Stimulated activated CD4-positive, alpha-beta T cell treated with anti-CD3 and anti-CD28 coated beads, TNF-alpha, amount 100 ng/mL, for 1 hour (primary cell): ENCODE measurements at places on chromosomes 11 and 22.

DNA sequence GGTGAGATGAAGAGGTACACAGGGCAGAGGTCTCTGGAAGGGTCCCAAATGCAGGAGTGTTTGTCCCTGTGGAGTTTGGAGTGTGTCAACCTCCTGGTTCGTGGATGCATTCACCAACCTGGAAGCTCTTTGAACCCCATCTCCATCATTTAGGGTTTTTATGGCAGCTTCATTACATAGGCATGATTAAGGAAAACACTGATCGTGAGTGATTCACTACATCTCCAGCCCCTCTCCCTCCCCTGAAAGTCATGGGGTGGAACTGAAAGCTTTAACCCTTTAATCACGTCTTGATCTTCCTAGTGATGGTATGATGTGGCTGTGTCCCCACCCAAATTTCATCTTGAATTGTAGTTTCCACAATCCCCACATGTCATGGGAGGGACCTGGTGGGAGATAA is 19.8 kb upstream of the INCENP start:
- no peak for DNase-seq

DNA sequence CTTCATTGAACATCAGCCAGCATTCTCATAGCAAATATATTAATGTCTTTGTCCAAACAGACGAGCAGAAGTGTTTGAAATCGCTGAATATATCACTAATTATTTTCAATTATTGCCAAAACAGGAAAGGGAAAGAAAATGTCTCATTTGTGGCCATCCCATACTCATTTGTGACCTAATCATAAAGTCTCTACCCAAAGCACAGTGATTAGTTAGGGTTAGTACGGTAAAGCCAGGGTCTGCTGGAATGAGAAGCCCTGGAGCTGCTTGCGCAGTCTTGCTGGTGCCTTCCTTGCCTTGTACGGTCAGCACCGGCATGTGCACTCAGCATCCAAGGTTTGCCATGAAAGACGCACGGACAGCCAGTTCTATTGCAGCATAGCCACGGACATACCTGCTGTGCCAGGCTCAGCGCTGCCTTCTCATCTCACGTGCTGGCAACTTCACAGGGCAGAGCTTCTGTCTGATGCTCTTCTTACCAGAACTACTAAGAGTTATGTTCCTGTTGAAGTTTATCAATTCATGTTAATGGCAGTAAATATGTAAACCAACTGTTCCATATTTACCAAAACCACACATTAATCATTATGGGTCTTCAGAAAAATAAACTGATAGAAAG is 74.7 kb upstream of the POU2AF2 start:
- no peak for DNase-seq

GRCh38 chr11:62127426-62127825 is 3.6 kb downstream of the INCENP start:
- DNase-seq = no peak

GRCh38 chr11:126544108-126545056 is 188.9 kb downstream of the ST3GAL4 start:
- no peak for DNase-seq

GRCh38 chr22:47287516-47287915 is 525.1 kb downstream of the TBC1D22A start:
- DNase-seq = no peak

GRCh38 chr11:11856638-11857037 is 14.9 kb downstream of the USP47 start:
- no peak for DNase-seq

- no peak for DNase-seq
Measured at GRCh38 chr22:33528183-33528582, 392.1 kb downstream of the LARGE1 start.

GRCh38 chr11:58919980-58920379 is 19.3 kb upstream of the GLYATL1 start:
- DNase-seq = no peak

DNA sequence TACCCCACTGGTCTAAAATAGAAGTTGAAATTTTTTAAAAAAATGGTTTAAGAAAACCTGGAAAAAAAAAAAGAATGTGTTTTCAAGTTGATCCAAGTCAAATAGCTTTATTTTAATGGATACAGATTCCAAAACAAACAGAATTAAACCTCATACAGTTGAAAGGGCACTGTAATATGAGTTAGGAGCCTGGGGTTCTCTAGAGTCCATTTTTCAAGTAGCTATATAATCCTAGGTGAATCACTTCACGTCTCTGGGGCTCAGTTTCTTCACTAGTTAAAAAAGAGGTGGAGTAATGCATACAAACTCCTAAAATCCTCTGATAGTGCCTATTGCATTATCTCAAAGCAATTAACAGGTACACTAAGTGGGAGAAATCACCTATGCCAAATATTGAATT is 132.9 kb downstream of the BBOX1 start:
- DNase-seq = no peak

DNA sequence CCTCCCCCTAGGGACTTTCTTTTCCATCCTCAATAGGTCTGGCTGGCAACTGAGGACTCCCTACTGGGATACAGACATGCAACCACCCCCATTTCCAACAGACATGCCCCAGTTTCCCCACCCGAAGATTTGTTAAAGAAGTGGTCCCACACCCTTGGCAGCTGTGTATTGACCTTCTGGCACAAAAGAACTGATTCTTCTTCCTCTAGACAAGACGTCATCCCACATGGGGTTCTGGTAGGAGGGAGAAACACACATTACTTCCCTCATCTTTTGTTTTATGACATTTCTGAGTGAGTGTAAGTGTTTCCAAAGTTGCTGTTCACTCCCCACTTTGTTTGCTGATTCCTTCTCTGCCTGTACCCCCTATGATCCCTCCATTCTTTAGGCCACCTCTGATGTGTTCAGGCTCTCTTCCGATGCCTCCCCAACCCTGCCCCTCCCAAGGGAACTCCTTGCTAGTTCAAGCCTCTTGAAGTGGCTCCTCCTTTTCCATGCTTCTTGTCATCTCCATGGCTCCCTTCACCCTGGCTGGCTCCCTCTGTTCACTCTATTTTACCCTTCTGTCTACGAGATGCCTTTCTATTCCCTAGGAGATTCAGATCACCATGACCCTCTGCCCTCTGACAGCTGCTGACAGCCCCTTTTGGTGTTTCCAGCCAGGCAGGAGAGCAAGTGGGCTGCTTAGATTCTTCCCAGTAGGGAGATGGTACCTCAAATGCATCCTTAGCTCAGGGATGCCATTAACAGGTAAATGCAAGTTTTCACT is 4.3 kb downstream of the KIRREL3 start:
- DNase-seq = no peak

- no peak for DNase-seq
Measured at GRCh38 chr11:11251394-11251970, 101.6 kb downstream of the CSNK2A3 start.

DNA sequence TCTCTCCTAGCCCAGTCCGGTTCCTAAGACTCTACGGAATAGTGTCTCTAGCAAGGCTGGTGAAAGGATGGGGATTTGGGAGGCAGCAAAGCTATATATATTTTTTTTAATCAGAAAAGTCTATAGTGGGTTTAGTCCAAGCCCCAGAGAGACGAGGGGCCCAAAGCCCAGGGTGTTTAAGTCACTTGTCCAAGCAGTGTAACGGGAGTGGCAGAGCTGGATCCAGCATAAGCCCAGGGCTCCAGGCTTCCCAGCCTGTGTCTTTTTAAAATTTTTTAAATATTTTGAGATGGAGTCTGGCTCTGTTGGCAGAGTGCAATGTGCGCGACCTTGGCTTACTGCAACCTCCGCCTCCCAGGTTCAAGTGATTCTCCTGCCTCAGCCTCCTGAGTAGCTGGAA is 6.8 kb downstream of the GRIK4 start:
- DNase-seq = no peak
